ENCODE measurements at places on chromosomes 12 and 14.

- no peak for DNase-seq
These were observed 870.3 kb upstream of the SEL1L start for GRCh38 chr14:82403987-82404386.

DNA sequence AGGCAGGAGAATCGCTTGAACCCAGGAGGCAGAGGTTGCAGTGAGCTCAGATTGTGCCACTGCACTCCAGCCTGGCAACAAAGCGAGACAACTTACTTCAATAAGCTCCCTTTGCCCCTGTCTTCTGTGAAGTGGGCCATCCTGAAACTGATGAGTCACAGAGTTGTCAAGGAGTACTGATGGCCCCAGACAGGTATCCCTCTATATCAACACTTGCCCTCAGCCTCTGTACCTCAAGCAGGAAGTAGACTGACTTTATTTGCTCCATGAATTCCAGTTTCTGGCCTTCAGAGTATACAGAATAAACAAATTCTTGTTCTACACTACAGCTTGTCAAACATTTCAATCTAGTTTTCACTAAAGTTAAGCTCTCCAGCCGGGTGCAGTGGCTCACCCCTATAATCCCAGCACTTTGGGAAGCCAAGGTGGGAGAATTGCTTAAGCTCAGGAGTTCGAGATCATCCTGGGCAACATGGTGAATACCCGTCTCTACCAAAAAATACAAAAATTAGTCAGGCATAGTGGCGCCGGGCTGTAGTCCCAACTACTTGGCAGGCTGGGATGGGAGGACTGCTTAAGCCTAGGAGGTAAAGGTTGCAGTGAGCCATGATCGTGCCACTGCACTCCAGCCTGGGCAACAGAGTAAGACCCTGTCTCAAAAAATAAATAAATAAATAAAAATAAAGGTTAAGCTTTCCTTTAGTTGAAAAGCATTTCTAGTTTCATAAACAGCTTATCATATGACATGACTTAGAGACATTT lies 16.4 kb upstream of the LRP10 start:
- no peak for DNase-seq

- no peak for DNase-seq
These were observed 6.9 kb downstream of the CFAP251 start for GRCh38 chr12:121925358-121925695.

DNA sequence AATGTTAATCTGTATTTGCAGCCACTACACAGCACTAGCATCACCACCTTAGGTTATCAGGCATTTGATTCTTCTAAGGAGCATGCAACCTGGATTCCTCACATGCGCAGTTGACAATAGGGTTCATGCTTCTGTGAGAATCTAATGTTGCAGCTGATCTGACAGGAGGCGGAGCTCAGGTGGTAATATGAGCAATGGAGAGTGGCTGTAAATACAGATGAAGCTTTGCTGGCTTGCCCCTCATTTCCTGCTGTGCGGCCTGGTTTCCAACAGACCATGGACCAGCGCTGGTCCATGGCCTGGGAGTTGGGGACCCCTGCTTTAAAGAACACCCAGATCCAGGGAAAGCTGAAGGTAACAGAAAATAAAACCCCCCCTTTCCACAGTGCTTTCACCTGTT lies 51.0 kb downstream of the TMX1 start:
- no peak for DNase-seq

DNA sequence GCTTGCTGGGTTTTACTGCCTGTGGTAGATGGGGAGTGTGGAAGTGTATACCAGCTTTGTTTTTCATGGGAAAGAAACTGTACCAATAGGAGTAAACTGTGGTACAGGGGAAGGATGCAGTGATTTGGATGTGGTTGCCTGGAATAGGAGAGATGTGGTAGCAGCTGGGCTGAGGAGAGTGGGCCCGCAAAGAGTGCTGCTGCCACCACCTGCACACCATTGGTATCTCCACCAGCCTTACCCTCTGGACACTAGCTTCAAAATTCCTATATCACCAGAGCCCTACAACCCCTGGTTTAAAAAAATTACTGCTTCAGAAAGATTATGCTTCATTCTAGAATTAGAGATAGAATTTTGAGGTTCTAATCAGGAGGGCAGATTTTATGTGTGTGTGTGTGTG lies 53.6 kb downstream of the AKAP6 start:
- no peak for DNase-seq

Data from activated T-helper 1 cell treated with Interleukin-2 at 50 U/mL for 16 hours (primary cell).